ENCODE measurements at places on chromosomes 6 and 20.

DNA sequence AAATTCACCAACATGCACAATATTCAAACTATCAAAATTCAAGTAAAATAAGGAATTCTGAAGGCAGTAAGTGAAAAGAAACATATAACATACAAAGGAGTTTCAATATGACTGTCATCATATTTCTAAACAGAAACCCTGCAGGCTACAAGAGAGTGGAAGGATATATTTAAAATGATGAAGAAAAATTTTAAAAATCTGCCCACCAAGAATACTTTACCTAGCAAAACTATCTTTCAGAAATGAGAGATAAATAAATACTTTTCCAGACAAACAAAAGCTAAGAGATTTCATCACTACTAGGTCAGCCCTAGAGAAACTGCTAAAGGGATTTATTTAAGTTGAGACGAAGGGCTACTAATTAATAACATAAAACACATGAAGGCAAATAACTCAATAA, 73.8 kb upstream of the MANEA start:
- no peak for DNase-seq

DNA sequence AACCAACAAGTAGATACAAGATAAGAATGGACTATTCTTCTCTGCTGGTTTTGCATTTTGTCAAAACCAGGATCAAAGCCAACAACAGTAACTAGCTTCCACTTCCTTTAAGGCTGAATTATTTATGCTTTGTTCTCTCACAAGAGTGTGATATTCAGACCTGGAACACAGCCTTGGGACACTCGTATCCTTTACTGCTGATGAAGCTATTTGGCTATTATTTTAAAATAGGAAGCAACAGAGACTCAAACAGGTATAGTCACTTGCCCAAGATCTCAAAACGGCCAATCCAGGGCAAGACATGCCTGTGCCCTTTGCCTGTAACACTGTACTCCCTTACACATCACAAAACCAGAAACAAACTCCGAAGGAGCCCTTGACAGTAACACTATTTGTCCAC, 19.9 kb downstream of the SPTLC3 start:
- no peak for DNase-seq

GRCh38 chr6:98981473-98981872, 33.7 kb upstream of the FBXL4 start:
- no peak for DNase-seq

- no peak for DNase-seq
These were observed 14.4 kb downstream of the TMEM244 start for GRCh38 chr6:129846761-129847160.

DNA sequence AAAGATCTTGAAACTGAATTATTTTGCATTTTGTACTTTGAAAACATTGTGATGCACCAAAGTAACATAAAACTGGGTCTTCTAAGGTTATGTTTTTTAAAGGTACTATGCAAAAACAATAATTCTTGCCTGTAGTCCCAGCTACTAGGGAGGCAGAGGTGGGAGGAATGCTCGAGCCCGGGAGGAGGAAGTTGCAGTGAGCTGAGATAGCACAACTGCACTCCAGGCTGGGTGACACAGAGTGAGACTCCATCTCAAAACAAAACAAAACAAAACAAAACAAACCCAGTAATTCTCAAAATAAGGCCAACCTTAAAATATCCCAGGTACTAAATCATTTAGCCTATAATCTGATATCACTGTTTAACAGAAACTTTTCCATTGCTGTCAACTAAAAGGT, 269.6 kb downstream of the KHDC1L start:
- no peak for DNase-seq

DNA sequence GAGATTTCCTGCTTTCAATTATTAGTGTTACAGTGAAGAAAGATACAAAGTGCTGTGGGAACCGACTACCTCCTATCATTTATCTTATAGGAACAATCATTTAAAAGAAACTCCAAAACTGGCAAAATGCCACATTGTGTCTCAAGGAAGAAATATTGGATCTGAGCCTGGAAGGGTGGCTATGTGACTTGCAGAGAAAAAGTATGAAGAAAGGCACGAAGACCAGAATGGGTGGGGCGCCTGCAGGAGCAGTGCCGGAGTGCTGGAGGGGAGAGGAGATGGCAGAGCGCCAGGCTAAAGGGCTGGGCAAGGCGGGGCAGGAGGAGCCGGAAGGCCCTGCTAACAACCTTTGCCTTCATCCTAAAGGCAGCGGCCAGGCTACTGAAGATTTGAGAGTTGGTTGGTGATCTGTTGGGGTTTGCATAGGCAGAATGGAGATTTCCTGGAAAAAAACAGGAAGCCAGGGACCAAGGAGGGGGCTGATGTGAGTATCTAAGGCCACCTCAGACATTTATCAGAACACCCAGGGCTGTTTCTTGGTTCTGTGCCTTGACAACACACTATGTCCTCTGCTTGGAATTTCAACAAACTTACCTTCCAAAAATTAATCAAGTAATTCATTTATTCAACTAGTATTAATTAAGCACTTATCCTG, 125.6 kb downstream of the MAFB start:
- no peak for DNase-seq

GRCh38 chr6:7859591-7859990, 51.0 kb downstream of the TXNDC5 start:
- no peak for DNase-seq

DNA sequence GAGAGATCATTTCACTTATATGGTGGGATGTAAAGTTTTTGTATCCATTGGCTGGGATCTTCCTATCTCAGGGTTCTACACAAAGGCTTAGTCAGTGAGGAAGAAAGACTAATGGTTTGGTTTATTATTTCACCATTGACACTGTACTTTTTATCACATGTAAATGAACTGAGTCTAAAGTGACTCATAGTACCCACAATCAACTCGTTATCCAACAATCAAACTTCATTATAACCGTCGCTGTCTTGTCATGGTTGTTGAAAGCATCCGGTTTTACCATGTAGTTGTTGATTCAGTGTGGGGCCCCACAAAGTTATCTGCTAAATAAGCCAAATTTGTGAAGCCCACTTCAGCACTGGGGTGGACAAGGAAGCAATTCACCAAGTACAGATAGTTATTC, 55.8 kb upstream of the MTRF1L start:
- DNase-seq = no peak

DNA sequence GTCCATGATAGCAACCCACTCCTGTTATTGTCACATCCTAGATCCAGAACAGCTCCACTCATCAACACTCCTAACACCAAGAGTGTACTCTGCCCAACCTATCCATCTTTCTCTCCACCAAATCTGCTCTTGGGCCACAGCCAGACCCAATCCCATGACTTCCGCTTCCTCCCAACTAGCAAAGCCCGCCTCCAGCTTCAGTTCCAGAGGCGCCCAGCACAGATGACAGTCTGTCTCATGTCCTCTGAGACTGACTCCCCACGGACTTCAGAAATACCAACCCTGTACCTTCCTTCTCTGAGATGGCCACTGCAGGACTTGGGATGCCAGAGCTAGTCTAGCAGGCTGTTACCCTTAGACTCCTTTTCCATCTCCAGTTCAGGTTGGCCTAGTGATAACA, 48.6 kb downstream of the DTNBP1 start:
- no peak for DNase-seq

- DNase-seq = no peak
These were observed 114.7 kb downstream of the SASH1 start for GRCh38 chr6:148457137-148457842.

DNA sequence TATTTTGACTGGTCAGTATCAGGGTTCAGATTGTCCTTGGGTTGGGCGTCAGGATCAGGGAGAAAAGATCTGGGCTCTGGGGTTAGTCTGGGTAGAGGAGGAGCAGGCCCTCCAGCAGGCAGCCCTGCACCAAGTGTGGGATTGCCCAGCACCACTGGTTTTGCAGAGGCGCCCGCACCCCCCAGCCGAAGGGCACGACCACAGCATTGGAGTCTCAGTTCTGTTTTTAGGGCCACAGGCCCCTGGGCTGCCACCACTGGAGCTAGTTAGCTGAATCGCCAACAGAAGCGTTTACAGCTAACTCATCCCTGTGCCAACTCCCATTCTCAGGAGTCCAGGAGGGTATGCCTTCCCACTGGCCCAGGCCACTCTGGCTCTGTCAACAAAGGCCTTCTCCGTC, 84.2 kb downstream of the TCP11 start:
- no peak for DNase-seq

GRCh38 chr20:34089655-34090345, 22.2 kb downstream of the EIF2S2 start:
- DNase-seq = no peak
